ENCODE measurements at places on chromosomes 3 and 15.

DNA sequence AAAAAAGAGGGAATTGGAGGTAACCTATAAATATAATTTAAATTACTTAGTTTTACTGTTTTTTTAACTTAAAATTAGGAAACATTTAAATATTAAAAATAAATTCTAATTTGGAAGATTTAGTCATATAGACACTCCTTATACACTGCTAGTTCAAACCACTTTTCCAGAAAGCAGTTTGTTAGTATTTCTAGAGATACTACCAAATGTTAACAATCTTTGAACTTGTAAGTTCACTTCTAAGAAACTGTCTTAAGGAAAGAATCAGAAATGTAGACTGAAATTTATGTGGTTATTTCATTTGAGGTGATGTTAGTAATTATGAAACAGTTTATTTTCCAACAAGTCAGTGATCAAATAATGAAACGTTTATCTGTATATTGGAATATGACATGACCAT is 22.7 kb downstream of the CTDSPL2 start:
- no peak for DNase-seq

- no peak for DNase-seq
Measured at GRCh38 chr3:25235466-25235865, 192.6 kb upstream of the RARB start.

DNA sequence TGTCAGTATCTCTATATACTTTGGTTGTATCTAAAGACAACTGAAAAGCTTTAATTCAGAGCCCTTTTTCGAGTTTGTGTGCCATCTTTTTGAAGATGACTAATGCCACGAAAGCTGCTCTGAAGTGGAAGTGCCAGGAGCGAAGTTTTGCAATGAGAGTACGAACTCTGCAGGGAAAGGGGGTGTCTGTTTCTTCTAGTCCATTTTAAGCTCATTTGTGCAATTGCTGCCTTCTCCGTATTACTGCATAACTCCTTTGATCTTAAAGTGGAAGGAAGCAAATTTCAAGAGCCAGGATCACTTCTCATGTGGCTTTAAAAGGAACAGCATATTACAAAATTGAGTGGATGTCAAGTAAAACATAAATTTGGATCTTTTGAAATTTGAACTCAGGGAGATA is 245.3 kb downstream of the FEZF2 start:
- DNase-seq: no peak

DNA sequence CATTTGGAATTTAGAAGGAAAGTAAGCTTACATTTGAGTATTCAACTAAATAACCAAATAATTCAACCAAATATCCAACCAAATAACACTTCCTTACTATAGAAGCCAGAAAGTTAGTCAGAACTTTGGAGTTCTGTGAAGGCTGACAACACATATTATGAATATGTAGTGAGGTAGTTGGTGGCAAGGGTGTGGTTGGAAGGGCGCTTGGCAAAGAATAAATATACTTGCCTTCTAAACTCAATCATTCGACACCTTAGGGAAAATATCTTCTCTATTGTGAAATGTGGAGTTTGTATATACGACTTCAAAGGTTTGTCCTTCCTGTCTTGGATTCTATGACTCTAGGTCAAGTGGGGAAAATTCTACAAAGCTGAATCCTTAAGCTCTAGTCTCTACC is 111.7 kb upstream of the OSTN start:
- no peak for DNase-seq

DNA sequence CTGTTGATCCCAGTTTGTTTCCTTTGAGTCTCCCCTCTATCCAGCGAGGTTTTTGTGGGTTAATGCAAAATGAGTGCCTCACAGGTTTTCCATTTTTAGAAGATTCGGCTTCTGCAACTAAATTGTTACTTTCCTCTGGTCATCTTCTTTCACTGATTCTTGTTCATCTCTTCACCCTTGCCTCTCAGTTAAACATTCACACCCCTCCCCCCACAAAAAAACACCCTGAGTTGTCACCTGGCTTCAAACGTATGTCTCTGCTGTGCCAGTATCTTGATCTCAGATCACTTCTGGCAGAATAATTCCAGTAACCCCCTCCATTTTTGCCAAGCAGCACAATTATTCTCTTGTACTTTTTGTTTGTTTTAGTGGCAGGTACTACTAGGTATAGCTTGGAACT is 12.3 kb upstream of the CLDN16 start:
- DNase-seq: no peak

- no peak for DNase-seq
Measured at GRCh38 chr3:156664011-156664830, 10.2 kb upstream of the TIPARP start.

DNA sequence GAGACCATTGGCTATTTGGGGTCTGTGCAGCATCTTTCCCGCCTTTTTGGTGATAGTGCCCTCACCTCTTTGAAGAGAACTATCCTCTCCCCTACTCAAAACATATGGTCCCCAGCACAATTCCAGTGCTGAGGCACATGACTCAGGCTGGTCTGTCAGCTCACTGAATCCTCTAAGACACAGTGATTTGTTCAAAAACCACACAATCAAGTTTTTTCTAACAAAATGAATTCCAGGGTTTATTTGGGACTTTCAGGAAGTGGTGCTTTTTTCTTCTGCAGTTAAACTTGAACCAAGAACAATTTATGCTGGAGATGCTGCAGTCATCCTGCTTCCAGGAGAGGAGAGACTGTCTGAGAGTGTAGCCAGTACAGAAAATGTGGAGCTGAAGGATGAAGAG is 142.5 kb upstream of the LMCD1 start:
- no peak for DNase-seq

- no peak for DNase-seq
Measured at GRCh38 chr15:97902140-97902780, 58.2 kb upstream of the ARRDC4 start.

- no peak for DNase-seq
Measured at GRCh38 chr3:32160706-32161214, 54.3 kb downstream of the GPD1L start.

- no peak for DNase-seq
Measured at GRCh38 chr3:12516873-12517272, 28.4 kb downstream of the MKRN2OS start.

DNA sequence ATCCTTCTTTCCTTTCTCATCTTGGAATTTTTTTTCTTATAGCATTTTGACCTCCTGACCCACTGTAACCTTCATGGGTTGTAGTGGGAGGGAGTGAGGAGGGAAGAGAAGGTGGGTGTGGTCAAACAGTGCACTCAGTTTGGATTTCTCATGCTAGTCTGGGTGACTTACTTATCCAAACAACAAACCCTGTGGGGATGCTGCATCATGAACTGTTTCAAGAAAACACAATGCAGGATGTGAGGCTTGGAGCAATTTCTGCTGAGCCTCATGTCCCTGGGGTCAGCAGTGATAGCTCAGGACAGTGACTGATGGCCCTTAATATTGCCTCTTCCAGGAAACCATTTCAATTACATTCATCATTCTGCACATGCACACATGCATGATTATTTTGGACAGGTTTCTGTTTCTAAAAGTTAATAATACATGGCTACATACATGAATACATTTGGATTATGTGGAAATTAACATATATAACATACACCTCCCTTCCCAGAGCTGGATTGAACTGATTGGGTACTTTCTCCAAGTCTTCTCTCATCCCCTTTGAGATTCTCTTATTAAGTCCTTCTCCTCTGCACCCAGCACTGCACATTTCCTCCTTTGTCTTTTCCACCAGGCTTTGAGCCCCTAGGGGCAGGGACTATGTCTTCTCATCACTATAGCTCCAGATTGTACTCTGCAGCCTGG is 61.2 kb downstream of the ADAMTSL3 start:
- DNase-seq: no peak

DNA sequence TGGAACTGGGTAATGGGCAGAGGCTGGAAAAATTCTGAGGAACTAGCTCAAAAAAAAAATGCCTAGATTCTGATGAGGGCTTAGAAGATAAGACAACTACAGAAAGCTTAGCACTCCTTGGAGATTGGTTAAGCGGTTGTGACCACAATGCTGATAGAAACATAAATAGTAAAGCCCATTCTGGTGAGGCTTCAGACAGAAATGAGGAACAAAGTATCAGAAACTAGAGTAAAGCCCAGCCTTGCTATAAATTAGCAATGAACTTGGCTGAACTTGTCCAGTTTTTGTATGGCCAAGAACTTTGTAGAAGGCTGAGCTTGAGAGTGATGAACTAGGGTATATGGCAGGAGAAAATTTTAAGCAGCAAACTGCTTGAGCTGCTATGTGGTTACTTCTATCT is 25.4 kb downstream of the GOLGB1 start:
- DNase-seq: no peak

DNA sequence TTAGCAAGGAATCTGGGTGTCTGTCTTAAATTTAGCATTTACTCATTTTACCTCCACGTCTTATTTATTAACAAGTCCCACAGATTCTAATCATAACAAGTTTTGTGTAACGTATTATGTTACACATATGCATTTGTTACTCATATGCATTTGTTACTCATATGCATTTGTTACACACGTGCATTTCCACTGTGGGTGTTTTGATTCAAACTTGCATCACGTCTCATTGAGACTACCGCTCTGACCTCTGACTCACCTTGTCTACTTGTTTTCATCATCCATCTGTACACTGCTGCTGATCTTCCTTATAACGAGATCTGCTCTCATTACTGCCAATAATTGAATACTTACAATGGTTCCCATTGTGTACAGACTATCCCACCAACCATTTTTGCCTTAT is 1141.4 kb downstream of the TBL1XR1 start:
- no peak for DNase-seq

DNA sequence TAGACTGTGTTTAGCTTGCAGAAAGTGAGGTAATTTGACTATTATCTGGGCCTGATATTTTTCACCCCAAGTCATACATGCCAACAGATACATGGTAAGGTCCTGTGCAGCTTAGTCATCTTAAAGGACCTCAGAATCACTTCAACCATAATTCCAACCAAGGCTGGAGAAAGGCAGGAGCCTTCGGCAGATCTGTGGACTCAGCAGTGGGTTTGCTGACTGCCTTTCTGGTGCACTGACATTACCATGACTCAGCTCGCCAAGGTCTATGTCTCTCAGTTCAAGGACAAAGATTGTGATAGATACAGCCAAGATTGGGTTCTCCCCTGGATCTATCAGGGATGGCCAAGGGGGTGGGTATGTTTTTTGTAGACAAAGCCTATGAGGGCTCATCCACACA is 32.7 kb downstream of the LYZL4 start:
- DNase-seq: no peak

GRCh38 chr15:66941108-66941711 is 124.2 kb upstream of the SMAD3 start:
- DNase-seq: no peak

GRCh38 chr15:89824607-89824867 is 9.9 kb upstream of the ANPEP start:
- no peak for DNase-seq

- no peak for DNase-seq
Measured at GRCh38 chr15:67161881-67162280, 92.6 kb downstream of the AAGAB start.

DNA sequence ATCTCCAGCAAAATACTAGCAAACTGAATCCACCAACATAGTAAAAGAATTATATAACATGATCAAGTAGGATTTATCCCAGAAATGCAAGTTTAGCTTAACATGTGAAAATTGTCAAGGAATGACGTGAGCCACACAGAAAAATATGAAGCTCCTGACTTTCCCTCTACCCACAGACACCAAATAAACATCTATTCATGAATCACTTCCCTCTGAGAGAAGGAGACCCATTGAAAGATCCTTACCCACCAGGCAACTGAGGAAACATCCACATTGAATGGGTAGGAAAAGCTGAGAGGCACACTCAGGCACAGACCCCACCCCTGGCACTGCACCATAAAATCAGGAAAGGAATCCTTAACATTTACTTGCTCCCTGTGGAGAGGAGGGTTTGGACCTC is 102.2 kb upstream of the MANF start:
- no peak for DNase-seq

DNA sequence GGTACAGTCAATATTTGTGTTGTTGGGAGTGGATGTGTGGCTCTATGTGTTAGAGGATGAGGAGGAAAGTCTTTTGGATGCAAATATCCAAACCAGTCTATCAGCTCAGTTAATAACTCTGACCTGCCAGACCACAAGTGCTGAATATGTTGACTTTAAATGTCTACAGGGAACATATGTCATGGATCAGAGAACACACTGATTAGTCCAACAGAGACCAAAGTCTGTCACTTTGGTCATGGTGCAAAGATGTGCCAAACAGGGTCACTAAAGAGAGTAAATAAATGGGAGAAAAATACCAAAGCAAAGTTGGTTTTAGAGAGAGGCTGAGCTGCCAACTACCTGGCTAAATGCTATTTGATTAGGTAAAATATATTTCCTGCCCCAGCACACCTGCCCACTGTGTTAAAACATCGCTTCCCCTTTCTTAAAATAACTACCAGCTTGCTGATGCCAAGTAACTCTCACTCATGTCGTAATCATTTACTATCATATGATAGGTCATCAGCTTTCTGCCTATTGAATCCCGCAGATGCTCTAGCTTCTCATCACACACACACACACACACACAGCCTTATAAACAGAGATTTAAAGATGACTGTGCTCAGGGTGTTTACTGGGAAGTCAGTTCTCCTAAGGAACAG is 173.3 kb downstream of the PDZRN3 start:
- no peak for DNase-seq

- DNase-seq: no peak
Measured at GRCh38 chr3:113053169-113053568, 62.4 kb downstream of the GTPBP8 start.
